Left lobe of liver (tissue), 2 donors: ENCODE measurements at places on chromosomes 13 and 19. TPM values are rescaled to one million over a fixed set of nuclear protein-coding genes. Genes with fewer than 3 reads are reported as not detected.

Gene ATP8A2
- total RNA-seq, result not detected

Gene CFD
- total RNA-seq, result 6.1 TPM

Gene DCLK1
- not detected for total RNA-seq

GRCh38 chr13:100714478-100714877 lies 39.9 kb upstream of the TMTC4 start:
- DNase-seq, result no peak

DNA sequence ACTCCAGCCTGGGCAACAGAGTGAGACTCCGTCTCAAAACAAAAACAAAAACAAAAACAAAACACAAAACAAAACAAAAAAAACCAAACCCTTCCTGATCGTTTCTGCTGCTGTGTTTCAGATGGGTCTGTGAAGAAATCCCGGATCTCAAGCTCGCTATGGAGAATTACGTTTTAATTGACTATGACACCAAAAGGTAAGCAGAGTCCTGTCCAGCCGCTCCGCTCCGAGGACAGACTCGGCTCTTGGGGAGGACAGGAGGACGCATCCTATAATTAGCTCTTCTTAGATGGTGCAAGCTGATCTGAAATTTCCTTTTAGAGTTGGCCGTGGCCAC lies 22.0 kb downstream of the DOT1L start:
- DNase-seq, result no peak

DNA sequence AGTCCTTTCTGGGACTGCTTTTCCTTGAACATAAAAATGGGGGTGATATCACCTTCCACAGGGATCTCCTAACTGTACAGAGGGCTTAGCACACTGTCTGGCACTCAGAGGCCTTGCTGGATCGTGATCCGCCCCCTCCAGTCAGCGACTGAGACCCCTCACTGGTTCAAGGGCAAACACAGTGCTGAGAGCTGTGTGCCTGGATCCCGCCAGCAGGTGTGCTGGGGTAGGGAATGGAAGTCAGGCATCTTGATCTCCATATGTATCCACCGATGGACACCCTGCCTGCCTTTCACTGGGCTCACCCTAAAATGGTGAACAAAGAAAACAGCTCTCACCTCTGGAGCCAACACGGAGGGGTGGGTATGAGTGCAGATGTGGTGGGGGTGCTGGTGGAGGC lies 64.3 kb downstream of the IRS2 start:
- no peak for DNase-seq

- no peak for DNase-seq
Observed at GRCh38 chr13:48585456-48585840, 52.6 kb upstream of the RCBTB2 start.

DNA sequence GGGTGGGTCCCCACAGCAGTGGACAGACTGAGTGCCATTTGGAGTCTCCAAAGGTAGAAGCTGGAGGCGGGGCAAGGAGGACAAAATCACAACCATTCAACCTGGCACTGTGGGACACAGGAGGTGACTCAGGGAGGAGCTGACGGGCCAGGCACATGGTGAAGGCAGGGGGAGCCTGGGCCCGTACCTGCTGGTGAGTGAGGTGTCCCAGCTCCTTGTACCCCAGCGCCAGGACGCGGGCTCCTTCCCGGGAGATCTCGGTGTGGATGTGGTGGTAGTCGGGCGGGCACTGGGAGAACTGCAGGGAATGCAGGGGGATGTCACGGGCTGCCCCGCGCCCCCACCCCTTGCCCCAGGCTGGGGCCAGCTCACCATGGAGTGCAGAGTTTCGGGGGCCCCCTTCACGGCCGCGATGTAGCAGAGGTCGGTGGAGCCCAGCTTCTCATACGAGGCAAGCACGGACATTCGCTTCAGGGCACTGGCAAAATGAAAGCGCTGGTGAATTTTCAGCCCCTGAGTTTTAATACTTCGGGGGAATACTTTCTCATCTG lies 9.8 kb downstream of the ATP13A1 start:
- no peak for DNase-seq

Gene ALKBH6
- total RNA-seq, result 10.3 TPM

- DNase-seq, result no peak
Observed at GRCh38 chr19:47794526-47794925, 9.8 kb downstream of the TPRX1 start.

DNA sequence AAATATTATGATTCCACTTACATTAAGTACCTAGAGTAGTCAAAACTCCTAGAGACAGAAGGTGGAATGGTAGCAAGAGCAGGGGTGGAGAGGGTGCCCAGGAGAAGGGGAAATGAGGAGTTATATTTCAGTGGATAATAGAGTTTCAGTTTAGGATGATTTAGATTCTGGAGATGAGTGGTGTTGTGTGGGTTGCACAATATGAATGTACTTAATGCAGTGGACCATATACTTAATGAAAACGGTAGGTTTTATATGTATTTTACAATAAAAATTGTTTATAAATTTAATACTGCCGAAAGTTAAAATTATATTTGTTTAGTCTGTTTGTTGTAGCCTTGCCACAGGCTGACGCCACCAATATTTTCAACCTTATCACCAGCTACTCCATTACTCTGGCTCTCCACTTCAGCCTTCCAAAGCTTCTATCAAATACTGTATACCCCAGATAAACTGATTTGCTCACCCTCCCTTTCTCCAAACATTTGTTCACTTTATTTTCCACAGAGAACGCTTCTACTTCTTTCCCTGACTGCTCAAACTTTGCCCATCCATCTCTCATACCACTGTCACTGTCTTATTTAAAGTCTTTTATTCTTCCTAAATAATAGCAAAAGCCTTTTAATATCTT lies 1.4 kb upstream of the RBM26 start:
- no peak for DNase-seq

Gene PCP2
- total RNA-seq, result 1.7 TPM

- DNase-seq, result peak; percentile 46
Observed at GRCh38 chr13:113148940-113149503, 9.4 kb upstream of the PROZ start.

GRCh38 chr19:2519482-2519881 lies 43.6 kb downstream of the GADD45B start:
- DNase-seq, result no peak

- DNase-seq, result no peak
Observed at GRCh38 chr13:36533806-36534205, 101.5 kb downstream of the CCNA1 start.

DNA sequence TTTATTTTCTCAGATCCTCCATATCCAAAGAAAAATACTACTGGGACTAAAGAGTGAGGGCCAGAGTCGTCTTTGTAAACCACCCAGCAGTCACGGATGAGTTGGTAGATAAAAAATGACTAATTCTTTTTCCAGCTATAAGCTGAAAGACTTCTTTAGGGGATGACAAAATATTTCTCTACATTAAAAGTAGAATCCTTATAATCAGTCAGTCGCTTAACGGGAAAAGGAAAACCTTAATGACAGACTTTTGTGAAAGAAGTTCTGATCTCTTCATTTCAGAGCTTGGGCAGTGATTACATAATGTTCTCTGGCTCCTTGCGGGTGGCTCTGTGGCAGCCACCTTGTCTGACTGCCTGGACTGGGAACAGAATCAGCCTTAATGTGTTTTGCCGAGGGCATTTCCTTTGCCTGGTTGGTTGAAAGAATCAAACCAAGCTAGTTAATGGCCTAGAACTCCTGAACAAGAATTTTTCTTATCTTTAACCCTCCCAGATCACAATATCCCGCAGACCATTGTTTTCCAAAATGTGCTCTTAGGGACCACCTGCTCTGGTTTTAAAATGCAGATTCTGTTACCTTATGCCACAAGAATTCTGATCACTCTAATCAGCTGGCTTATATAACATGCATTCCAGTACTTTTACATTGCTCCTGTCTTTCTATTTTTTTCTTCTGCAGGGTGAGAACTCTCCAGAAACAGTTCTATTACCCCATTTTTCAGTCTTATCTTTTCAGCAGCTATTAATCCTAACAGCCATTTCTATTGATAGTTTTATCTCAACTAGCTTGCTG lies 2.5 kb downstream of the ITM2B start:
- DNase-seq, result peak; percentile 55

Gene TMEM221
- 0.15 TPM for total RNA-seq

DNA sequence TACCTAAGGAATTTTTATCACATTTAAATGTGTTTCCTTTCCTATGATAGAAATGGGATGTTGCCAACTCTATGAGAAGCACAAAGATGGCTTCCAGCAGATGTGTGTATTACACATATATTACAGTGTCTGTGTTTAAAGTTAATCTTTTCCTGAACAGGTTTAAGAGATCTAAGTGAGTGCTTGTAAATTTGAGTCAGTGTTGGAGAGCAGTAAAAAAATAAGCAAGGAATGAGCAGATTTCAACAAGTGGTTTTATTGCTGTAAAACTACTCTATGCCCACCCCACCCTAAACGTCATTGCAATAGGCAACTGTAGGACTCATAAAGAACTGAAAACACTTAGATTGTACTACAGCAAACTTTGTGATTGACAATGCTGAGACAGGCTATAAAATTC lies 248.7 kb downstream of the KLF5 start:
- no peak for DNase-seq

DNA sequence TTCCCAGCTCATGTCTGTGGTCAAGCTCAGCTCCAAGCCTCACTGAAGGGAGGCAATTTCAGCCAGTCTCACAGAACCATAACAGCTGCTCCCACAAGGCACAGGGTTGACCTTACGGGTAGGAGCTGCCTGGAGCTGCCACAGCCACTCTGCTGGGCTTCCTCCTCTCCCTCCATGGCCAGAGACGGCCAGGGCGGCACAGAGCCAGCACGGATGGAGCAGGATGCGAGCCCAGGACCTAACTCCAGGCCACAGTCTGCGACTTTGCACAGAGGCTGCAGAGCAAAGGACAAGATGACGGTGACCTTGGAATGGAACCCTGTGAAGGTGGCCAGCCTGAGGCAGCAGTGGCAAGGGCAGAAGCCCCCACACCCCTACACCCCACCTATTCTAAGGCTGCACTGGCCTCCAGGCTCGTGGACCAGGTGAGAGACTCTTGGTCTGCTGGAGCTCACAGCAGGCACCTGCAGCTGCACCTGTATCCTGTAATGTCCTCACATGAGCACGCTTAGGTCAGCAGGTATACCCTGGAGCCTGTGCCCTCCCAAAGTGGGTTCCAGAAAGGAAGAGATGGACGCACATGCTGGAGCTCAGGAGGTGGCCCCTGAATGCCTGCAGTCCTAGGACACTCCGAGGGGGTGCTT lies 29.6 kb downstream of the ADPRHL1 start:
- DNase-seq, result no peak

- no peak for DNase-seq
Observed at GRCh38 chr13:72559716-72560115, 167.7 kb downstream of the MZT1 start.

Gene FCAR
- 0.55 TPM for total RNA-seq

Gene PRODH2
- 196 TPM for total RNA-seq

DNA sequence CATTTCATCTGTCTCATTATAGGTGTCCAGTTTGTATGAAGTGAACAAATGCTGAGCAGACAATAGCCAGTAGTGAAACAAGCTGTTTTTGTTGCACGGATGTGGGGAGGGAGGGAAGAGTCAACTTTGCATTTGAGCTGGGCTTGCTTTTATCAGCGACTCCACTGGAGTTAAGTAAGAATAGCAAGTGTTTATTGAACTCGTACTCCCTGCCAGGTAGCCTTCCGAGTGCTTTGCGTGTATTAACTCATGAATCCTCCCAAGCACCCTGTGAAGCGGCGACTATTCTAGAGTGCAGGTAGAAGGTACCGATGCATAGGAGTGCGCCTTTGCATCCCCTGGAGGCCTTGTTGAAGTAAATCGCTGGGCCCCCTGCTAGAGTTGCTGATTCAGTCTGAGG lies 4.7 kb upstream of the ZNF444 start:
- DNase-seq, result no peak

DNA sequence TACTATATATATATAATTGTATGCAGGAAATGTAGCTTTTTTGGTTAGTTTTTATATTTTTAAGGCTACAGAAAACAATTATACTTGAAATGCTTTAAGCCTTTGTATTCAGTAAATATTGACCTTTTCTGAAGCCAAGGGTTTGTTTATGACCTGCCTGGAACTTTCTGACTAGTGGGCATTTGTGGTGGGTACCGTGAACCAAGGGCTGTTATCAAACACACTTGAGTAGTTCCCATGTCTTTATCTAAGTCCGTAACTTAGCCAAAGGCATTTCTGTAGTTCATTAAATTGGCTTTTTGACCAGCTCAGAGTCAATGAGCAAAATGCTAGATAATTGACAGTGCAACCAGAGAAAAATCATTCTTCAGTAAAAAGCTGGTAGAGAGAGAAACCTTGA lies 1444.2 kb upstream of the SLC10A2 start:
- no peak for DNase-seq

GRCh38 chr13:66562054-66562453 lies 668.1 kb downstream of the PCDH9 start:
- no peak for DNase-seq

Gene CBLC
- total RNA-seq, result 14.0 TPM

DNA sequence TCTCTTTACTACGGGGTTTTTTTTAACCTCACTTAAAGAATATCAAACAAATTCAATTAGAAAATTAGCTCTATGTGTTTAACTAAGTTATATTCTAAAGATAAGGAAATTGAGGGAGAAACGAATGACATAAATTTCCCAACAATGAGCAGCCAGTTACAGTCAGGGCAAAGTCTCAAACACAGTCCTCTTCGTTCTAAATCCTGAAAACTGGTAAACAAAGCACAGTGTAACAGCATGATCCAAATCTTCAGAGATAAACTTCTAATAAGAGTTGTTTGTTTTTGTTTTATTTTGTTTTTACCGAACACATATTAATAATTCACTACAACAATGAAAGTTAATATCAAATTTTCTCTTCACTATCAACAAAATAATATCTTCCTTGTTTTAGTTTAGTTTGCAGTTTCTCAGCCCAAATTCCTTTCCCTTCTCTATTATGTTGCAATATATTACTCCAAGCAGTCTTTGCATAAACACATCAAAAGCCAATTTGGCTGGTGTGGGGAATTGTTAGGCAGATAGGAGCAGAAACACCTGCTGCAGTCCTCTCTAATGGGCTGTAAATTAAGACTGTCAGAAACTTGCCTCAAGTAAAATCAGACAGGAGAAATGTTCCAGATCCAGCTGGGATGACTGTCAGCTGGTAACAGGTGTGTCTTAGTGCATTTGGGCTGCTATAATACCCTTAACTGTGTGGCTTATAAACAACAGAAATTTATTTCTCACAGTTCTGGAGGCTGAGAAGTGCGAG lies 106.5 kb upstream of the SGCG start:
- DNase-seq, result no peak

- DNase-seq, result no peak
Observed at GRCh38 chr19:55088543-55089341, 13.1 kb downstream of the EPS8L1 start.

DNA sequence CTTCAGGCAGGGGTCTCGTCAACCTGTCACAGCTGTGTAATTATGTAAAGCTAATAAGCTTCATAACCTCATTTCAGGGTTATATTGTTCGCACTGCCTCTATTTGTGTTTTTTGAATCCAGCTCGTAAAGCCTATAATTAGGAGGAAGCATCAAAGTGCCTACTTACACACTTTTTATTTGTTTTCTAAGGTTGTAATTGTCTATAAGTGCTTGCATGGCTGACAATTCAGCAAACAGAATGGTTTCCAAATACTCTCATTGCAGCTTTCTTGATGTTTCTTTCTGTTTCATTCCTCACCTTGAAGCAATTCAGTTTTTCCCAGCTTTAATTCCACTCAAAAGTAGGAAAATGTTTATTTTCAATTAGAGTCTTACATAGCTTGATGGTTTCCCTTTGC lies 336.3 kb downstream of the HS6ST3 start:
- DNase-seq, result no peak
